Thymus (tissue), 14 donors: ENCODE measurements at places on chromosomes 5 and 9. TPM values are rescaled to one million over a fixed set of nuclear protein-coding genes. Genes with fewer than 3 reads are reported as not detected.

GRCh38 chr5:156350256-156350655 lies 23.3 kb downstream of the SGCD start:
- no peak for DNase-seq

DNA sequence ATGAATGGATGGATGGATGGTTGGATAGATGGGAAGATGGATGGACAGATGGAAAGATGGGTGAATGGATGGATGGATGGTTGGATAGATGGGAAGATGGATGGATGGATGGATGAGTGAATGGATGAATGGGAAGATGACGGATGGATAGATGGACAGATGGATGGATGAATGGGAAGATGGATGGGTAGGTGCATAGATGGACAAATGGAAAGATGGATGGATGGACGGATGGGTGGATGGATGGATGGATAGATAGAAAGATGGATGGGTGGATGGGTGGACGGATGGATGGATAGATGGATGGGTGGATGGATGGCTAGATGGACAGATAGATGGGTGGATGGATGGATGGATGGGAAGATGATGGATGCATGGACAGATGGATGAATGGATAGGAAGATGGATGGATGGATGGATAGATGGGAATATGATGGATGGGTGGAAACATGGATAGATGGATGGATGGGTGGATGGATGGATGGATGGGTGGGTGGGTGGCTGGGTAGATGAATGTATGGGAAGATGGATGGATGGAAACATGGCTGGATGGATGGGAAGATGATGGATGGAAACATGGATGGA lies 16.5 kb upstream of the EXOC3 start:
- DNase-seq, result no peak

GRCh38 chr5:178320281-178320855 lies 87.8 kb upstream of the PHYKPL start:
- no peak for DNase-seq

- no peak for DNase-seq
These were observed 14.6 kb downstream of the IL33 start for GRCh38 chr9:6230037-6230780.

MACROH2A1 gene
- 206 TPM for polyA plus RNA-seq

- DNase-seq, result no peak
These were observed 215.5 kb downstream of the FANCC start for GRCh38 chr9:95102001-95102433.

KIAA0825 gene
- polyA plus RNA-seq, result 0.87 TPM

- DNase-seq, result no peak
These were observed 534 bp upstream of the SAPCD2 start for GRCh38 chr9:137070906-137071275.

CATSPER3 gene
- polyA plus RNA-seq, result 1.3 TPM

IRX2 gene
- polyA plus RNA-seq, result 1.5 TPM

DNA sequence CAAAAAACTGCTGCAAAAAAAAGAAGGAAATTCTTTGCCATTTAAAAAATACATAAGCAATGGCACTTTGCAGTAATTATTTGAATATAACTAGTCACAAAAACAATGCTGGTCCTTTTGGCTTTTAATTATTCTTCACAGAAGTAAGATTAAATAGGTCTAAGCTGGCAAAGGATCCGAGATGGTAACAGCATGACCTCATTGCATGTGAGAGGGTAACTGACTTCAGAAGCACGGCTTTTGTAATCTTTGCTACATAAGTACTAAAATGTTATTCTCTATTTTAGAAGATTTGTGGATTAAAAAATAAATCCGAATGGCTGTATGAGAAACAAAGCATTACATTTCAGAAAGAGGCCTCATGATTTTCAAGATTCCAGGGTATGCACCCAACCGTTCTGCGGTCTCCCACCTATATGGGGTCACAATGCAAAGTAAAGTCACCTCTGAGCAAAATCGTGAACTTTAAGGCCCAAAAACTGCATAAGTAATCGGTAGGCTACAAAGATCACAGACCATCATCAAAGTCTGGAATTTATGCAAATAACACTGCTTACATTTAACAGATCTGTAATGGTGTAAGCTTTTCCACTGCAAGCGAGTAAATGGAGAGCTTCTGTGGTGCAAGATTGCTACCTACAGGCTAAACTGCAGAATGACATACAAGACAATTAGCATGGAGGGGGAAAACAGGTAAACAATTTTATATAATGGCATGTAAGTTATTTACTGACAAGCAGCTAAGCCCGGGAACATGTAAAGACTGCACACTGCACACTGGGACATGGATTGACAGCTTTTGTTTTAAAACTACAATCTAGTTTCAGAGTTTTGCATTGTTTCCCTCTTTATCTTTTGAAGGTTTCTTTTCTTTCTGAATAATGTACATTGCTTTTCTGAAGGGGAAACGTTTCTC lies 231.6 kb downstream of the SLF1 start:
- peak; percentile 91 for DNase-seq

GRCh38 chr9:85016384-85017006 lies 347.0 kb downstream of the NTRK2 start:
- no peak for DNase-seq
